Putamen (tissue), 1 donor: ENCODE measurements at places on chromosomes 6 and 20.

DNA sequence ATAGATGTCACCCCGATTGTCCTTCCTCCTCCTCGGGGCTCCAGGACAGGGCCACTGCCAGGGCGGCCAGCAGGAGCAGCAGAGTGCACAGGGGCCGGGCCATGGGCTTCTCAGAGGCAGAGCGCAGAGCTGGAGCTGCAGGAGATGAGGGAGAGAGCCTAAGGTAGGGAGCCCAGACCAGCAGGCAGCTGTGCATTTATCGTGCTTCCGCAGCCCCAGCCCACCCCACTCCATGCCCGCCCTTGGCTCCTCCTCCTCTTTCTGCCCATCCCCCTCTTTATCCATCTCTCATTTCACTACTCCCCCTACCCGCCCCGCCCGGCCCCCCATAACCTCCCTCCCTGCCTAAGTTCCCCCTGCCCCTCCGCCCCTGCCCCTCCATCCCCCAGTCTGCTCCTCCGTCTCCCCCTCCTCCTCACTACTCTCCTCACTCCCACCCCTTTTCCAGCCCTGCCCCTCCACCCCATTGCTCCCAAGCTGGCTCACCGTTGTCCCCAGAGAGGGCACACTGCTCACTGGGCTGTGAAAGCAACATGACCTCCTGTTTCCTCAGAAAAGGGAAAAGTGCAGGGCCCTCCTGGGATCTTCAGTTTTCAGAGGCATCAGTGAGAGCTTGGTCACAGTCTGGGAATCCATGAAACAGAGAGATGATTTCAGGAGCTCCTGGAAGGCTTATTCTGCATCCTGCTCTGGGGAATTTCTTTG is 25.5 kb upstream of the CST1 start:
- no peak for DNase-seq

- DNase-seq = no peak
Measured at GRCh38 chr6:43129434-43130194, 41.5 kb upstream of the SRF start.

DNA sequence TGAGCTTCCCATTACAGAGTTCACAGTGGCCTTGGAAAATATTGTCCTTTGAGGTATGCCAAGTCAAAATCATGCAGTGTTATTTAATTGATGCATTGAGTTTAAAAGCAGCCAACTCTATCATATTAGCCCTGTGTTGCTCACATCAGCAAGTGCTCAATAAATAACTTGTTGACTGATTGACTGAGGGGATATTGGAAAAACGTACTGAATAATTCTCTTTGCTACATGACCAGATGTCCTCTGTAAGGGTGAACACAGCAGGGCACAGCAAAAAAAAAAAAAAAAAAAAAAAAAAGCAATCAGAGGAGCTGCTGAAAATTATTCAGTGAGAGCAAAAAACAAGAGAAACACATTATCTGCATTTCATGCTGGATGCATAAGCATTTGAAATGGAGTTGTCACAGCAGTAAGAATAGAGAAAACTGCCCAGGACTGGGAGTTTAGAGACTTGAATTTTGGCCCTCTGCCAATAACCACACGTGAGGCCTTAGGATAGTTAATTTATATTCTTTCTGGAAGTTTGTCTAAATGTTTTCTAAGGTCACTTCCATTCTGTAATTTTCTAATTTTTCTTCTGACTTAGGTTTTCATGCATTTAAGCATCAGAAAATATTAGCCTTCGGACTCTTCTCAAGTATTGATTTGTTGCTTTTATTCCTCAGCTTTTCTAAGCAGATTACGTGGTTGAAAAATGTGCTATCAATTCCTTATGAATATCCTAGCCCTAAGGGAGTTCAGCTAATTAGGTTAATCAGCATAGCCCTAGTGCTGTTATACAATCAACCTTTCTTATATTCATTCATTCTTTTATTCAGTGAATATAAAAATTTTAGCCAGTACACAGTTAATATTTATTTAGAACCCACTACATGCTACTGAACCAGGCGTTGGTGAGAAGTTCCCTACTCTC is 246.8 kb upstream of the STXBP5 start:
- DNase-seq = no peak

GRCh38 chr20:39698752-39699151 is 736.6 kb downstream of the DHX35 start:
- no peak for DNase-seq

GRCh38 chr6:38703949-38704590 is 1.1 kb upstream of the GLO1 start:
- no peak for DNase-seq

- no peak for DNase-seq
Measured at GRCh38 chr20:32898729-32899128, 40.0 kb downstream of the EFCAB8 start.

- no peak for DNase-seq
Measured at GRCh38 chr6:169638915-169639314, 62.9 kb downstream of the WDR27 start.

- DNase-seq = no peak
Measured at GRCh38 chr6:52877168-52877567, 32.3 kb downstream of the GSTA3 start.

DNA sequence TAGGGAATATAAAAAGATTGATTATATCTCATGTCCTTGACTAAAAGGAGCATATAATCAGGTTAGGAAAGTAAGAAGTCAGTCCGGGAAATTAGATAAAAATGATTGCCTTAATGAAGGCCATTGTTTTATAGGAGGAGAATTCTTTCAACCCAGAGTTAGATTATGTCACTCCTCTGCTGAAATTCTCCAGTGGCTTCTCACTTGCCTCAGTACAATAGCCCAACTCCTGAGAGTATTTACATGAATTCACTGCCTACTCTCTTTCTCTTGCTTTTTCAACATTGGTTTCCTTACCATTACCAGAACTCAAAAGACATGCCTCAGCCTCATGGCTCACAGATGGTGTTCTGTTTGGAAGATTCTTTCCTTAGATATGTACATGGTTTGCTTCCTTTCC is 114.9 kb downstream of the EPHA7 start:
- no peak for DNase-seq

GRCh38 chr6:142356201-142356883 is 54.5 kb downstream of the ADGRG6 start:
- no peak for DNase-seq

- no peak for DNase-seq
Measured at GRCh38 chr6:129651291-129651691, 58.7 kb downstream of the ARHGAP18 start.

- DNase-seq = no peak
Measured at GRCh38 chr6:75751443-75751842, 2.4 kb downstream of the MYO6 start.

DNA sequence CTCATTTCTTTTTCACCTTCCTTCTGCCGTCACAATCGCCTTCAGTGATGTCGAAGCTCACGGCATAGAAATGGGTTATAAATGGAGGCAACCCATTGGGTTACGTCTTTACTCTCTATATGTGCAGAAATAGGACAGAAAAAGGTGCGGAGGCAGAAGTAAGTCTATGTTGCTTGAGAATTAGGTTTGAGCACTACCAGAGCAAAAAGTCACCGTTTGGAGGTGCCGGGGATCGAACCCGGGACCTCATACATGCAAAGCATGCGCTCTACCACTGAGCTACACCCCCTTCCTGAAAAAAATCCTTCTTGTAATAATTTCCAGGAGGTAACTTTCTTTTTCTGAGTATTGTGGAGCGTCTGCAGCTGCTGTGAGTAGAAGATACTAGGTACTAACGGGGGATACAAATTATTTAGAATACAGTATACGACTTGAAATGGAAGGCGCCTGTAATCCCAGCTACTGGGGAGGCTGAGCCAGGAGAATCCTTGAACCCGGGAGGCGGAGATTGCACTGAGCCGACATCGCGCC is 134.2 kb downstream of the TRIM27 start:
- peak; percentile 2 for DNase-seq

- DNase-seq = no peak
Measured at GRCh38 chr6:135025775-135026174, 28.8 kb downstream of the HBS1L start.

GRCh38 chr20:58194175-58194791 is 34.2 kb downstream of the ANKRD60 start:
- no peak for DNase-seq
